ENCODE measurements at places on chromosomes 1 and 21.

- DNase-seq = no peak
Observed at GRCh38 chr1:157415661-157416060, 136.7 kb downstream of the FCRL5 start.

GRCh38 chr1:53116307-53116810 lies 26.1 kb downstream of the SLC1A7 start:
- no peak for DNase-seq

DNA sequence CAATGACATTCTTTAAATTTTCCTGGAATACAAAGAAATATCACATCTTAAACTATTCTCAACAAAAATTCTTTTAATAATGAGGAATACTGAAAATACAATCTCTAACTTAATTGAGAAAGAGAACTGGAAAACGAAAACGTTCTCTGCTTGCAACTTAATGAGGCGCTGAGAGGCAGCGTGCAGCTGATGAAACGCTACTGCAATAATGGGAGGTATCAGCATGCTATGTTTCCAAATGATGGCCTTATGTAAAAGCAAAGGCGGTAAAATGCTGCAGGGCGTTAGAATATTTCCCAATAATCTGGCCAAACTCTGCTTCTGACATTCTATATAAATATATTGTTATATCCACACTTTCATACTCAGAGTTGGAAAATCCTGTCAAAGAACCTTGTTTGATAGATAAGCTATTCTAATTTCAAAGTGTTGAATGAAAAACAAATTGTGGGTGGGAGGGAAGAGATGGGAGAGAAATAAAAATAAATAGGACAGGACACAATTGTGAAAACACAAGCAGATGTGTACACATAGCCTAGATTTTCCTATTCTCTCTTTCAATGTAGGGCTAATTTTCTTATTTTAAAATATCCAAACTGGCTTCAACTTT lies 70.9 kb downstream of the APP start:
- no peak for DNase-seq

GRCh38 chr1:95793893-95794292 lies 559.9 kb downstream of the RWDD3 start:
- DNase-seq = peak; percentile 4

GRCh38 chr1:151581451-151581850 lies 30.4 kb upstream of the SNX27 start:
- no peak for DNase-seq

- DNase-seq = no peak
Observed at GRCh38 chr1:184919892-184920291, 54.4 kb downstream of the NIBAN1 start.

- no peak for DNase-seq
Observed at GRCh38 chr1:91651661-91652071, 151.0 kb downstream of the CDC7 start.

- no peak for DNase-seq
Observed at GRCh38 chr21:32772281-32773047, 909 bp upstream of the PAXBP1 start.

GRCh38 chr1:101476541-101476940 lies 239.7 kb downstream of the S1PR1 start:
- no peak for DNase-seq

DNA sequence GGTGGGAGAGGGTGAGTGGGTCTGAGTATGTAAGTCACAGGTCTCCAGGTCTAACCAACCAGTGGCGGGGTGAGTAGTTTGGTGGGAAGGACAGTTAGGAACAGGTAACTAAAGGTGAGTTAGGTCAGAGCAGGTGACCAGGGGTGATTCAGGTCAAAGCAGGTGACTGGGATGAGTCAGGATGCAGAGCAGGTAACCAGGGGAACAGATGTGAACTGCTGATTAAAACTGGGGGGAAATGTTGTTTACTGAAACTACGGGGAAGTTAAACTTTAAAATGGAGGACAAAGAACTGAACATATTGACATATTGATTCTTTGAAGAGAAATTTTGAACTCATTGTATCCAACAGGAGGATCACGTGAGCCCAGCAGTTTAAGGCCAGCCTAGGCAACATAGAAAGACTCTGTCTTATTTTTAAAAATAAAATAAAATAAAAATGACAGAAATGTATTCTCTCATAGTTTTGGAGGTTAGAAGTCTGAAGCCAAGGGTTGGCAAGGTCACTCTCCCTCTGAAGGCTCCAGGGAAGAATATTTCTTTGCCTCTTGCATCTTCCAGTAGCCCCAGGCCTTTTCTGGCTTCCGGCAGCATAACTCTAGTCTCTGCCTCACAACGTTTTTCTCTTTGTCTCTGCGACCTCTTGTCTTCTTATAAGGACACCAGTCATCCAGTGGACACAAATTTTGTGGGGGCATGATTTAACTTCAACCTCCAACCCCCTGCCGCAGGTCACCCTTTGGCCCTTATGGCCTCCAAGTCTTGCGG lies 64.3 kb upstream of the TINAGL1 start:
- DNase-seq = no peak

- no peak for DNase-seq
Observed at GRCh38 chr21:44443291-44443890, 11.9 kb upstream of the LRRC3 start.

- DNase-seq = no peak
Observed at GRCh38 chr1:22959545-22960360, 12.9 kb downstream of the LACTBL1 start.
